Inflammatory macrophage (primary cell): ENCODE measurements at places on chromosomes 3 and 15.
A peak's percentile ranks its signal among the peaks of the same experiment; 100 is the strongest.

GRCh38 chr3:65146179-65146578 lies 458.4 kb upstream of the ADAMTS9 start:
- DNase-seq = no peak

- peak; percentile 87 for DNase-seq
These were observed at the start of gene WDR76 for GRCh38 chr15:43826508-43827341. Gene WDR76, plus strand, starts transcription at chr15:43827002. Its CDS starts 31 bp downstream, at chr15:43827033.

- DNase-seq = peak; percentile 73
These were observed 730 bp downstream of the SPRED1 start for GRCh38 chr15:38253351-38253781.

GRCh38 chr3:46881596-46882376 lies 4.3 kb downstream of the PTH1R start:
- no peak for DNase-seq

- DNase-seq = no peak
These were observed 13.9 kb upstream of the PAQR9 start for GRCh38 chr3:142977399-142977728.

- DNase-seq = no peak
These were observed 494.3 kb downstream of the PDCD6IP start for GRCh38 chr3:34292605-34293300.

DNA sequence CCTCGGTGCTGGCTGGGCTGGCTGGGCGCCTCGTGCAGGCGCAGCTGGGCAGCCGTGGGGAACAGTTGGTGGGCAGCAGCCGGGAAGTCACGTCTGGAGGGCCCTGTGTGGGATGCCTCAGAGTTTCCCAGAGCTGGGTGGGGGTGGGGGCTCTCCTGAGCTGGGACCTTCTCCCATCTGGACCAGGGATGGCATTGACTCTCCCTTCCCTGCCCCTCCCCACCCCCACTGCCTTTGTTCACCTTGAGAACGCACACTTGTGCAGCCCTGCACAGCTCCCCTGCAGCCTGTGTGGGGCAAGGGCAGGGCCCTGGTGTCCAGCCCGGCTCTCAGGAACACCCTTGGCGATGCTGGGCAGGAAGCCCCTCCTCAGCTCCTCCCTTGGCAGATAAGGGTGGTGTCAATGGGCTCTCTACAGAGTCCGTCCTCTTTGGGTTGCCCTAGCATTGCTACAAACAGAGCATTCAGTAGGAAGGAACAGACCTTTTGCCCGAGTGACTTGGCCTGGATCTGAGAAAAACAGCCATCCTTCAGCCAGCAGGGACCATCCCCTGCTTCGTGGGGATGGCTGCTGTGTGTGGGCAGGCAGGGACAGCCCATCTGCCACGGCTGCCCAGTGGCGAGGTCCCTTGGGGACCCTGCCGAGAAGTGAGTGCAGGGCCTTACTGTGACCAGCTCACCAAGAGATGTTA lies 25.5 kb upstream of the KLF13 start:
- no peak for DNase-seq

- no peak for DNase-seq
These were observed 65.6 kb downstream of the CCDC33 start for GRCh38 chr15:74301583-74302361.

DNA sequence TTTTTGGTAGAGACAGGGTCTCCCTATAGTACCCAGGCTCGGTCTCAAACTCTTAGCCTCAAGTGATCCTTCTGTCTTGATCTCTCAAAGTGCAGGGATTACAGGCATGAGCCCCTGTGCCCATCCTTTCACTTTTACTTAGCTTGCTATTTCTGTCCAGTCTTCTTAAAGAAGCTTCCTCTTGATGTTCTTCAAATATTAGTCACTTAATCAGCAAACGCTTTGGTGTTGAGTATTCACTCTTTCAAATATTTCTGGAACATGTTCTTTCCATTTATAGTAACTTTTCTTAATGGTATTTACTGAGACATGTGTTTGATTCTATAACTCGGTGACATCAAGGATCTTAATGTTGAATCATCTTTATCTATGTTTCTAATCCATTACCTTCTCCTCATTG lies 122.1 kb downstream of the CNTN6 start:
- DNase-seq = no peak

- no peak for DNase-seq
These were observed 114.4 kb downstream of the PLCL2 start for GRCh38 chr3:16999161-16999560.

- no peak for DNase-seq
These were observed 152.9 kb upstream of the RBMS3 start for GRCh38 chr3:29128001-29128400.

GRCh38 chr3:66483006-66483405 lies 17.8 kb downstream of the LRIG1 start:
- DNase-seq = no peak

GRCh38 chr3:164018500-164018899 lies 1059.8 kb downstream of the SI start:
- no peak for DNase-seq

- no peak for DNase-seq
These were observed 394.7 kb upstream of the CBLB start for GRCh38 chr3:106263546-106263945.

DNA sequence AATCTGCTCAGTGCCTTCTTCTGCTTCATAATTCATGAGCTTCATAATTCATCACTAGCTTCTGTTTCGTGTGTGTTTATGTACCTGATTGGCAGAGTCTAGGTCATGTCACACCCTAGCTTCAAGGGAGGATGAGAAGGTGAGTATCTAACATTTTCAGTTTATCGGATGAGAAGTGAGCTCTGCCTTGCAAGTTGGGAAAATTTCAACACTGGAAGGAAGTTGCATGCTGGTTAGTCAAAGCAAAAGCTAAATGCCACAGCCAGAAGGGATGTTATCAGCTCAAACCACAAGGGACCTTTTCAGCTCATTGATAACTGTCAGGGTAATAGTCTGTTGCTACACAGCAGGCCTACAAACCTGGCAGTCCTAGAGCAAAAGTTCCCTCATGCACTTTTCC lies 7.3 kb upstream of the TNFSF10 start:
- peak; percentile 43 for DNase-seq

- DNase-seq = no peak
These were observed 68.0 kb upstream of the ONECUT1 start for GRCh38 chr15:52857937-52858781.

GRCh38 chr3:14634763-14635400 lies 16.7 kb upstream of the CCDC174 start:
- no peak for DNase-seq

DNA sequence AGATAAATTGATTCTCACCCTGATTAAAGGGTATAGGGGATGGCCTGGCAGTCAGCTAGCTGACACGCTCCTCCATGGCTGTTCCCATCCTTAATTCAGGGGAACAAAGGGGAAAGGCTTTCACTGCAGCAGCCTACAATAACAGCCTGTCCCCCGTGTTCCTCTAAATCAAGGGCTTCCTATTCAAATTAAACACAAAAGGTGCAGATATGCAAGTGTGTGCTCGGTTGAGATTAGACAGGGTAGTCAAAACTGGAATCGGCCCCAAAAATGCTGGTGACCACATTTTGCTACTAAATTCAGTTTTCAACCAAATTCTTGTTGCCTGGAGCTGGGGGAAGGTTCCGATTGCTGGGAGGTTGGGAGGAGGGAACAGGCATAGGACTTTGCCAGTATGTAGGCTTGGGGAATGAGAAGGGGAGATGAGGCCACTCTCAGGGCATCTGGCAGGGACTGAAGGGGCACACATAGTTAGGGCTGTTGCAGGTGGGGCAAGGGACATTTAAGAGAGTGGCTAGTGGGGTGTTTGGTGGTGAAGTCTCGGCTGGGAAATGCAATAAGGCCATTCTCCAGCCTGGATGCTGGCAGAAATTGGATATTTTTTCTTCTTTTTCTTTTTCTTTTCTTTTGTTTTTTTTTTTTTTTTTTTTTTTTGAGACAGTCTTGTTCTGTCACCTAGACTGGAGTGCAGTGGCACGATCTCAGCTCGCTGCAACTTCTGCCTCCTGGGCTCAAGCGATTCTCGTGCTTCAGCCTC lies 32.9 kb upstream of the CTSH start:
- DNase-seq = no peak

DNA sequence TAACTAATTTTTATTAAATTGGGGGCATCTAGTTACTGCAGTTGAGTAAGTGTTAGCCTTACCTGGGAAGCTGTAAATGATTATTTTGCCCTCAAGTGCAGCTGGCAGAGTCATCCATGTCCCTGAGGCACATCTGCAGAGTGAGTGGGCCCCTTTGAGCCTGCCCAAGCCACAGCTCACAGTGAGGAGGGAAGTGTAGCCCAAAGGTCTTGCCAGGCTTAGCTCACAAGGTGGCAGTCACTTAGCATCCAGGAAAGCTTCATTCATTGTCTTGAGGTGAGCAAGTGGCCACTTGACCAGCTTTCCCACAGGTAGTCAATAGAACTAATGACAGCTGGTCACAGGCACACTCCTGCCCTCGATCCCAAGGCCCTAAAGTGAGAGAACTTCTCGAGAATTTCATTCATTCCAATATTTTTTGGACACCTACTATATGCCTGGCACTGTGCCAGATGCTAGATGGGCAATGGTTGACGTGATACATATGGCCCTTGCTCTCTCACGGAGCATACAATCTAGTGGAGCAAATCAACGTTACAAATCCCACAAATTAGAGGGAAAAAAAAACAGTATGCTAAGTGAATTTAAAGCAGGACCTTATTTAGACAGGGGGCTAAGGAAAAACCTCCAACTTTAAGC lies 163.3 kb upstream of the IL12A start:
- DNase-seq = no peak

DNA sequence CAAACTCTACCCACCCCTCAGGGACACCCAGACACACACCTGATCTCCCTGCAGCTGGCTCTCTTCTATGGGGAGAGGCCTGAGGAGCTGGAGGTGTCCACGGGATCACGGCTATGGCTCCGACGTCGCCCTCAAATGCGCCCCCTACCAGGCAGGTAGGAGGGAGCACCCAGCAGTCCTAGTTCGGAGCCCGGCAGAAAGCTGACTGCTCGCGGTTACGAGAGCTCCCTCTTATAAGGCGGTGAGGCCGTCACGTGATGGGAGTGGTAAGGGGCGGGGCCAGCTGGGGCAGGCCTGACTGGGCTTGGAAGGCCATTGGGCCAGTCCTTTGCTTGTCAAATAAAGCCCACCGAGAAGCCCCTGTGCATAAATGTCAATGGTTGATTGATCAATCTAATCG lies at the start of gene PRR20G:
Gene PRR20G, minus strand, starts transcription at position 207 of the 400 bp plus-strand sequence. CDS start 681 bp downstream, outside the sequence.
- DNase-seq = no peak

GRCh38 chr3:15269091-15269989 lies 63.0 kb downstream of the SH3BP5 start:
- peak; percentile 98 for DNase-seq

DNA sequence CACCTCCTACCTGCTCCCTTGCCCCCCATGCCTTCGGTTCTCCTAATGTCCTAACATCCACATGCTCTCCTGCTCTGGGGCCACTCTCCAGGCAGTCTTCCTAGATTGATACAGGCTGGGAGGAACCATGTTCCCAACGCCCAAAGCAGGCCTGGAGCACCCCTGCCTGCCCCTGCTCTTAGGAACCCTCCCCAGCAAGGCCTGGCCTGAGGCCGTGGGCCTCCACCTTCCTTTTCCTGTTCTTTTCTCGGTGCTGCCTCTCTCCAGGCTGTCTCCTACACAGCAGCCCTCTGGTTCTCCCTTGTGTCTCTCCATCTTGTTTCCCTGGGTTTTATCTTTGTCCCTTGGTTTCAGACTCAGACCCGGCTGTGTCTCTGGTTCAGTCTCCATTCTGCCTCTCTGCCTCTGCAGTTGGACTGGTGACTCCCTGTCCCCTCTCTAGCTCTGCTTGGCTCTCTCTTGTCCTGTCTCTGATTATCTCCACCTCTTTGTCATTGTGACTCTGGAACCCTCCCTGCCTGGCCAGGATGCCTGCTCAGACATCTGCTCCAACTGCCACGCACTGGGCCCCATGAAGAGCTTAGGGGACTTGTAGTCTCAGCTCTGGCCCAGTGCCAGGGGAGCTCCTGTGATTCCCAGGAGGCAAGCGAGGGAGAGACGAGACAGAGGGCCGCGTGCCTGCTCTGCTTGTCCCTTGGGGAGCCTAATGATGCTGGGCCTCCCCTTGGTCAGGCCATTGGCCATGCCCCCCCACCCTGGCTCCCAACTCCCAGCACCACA lies 26.0 kb upstream of the RPL29 start:
- no peak for DNase-seq

GRCh38 chr15:59995568-59996297 lies 8.4 kb upstream of the FOXB1 start:
- DNase-seq = no peak

- DNase-seq = no peak
These were observed at the start of gene ALDH1A3 for GRCh38 chr15:100879464-100880138. Gene ALDH1A3, plus strand, starts transcription at chr15:100879831. Its CDS starts 77 bp downstream, at chr15:100879908.

DNA sequence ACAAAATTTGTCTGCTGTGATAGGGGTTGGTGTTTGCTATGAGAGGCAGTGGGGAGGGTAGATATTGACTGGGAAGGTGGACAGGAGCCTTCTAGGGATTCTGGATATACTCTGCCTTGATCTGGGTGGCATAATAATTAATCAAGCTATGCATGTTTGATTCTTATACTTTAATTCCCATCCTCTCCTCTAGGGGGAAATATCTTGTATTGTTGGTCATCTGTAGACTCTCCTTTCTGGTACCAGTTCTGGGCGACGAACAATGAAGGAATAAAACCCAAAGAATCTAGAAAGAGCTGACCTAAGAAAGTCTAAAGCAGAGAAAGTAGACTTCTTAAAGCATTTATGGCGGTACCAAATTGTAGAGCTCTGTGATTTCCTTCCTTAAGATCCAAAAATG lies 198.2 kb upstream of the STRIT1 start:
- no peak for DNase-seq

DNA sequence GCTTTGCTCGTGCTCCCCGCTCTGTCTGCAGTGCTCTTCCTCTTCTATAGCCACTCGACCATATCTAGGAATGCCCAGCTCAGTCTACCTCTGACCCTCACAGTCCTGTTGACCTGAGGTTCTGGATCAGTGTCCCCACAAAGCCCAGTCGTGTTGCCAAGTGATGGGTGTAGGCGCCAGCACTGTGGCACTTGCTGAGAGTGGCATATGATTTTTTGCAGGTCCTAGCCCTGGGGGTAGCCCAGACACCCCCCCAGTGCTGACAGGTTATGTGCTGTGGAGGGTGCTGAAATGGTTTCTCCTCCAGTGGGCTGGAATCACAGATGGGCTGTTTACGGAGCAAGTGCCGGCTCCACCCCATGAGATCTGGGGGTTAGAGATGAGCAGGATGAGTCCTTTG lies 32.5 kb downstream of the ACAD9 start:
- DNase-seq = no peak

- peak; percentile 52 for DNase-seq
These were observed 69.4 kb downstream of the SRGAP3 start for GRCh38 chr3:9179826-9180763.

DNA sequence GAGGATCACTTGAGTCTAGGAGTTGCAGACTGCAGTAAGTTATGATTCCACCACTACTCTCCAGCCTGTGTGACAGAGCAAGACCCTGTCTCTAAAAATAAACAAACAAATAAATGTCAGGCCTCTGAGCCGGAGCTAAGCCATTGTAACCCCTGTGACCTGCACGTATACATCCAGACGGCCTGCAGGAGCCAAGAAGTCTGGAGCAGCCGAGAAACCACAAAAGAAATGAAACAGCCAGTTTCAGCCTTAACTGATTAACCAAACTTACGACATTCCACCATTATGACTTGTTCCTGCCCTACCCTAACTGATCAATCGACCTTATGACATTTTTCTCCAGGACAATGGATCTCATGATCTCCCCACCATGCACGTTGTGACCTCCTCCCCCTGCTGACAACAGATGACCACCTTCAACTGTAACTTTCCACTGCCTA lies 32.5 kb upstream of the ZKSCAN7 start:
- DNase-seq = no peak
